Amniotic stem cell (primary cell): ENCODE measurements at places on chromosomes 5 and 9.

DNA sequence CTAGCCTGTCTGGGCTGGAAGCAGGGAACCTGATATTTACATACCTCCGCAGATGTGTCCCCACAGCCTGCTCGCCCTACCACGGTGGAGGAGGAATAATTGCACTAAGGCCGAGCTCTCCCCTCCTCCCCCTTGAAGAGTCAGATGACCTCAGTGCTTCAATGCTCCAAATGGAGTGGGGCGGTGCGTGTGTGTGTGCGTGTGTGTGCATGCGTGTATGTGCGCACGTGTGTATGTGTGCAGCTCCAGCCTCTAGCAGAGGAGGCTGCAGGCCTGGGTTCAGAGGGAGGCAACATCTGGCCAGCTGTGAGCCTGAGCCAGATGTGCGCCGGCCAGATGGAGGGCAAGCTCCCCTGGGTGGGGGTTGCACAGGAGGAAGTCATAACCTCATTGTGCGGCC is 90.5 kb downstream of the NRG2 start:
- DNase-seq: no peak

DNA sequence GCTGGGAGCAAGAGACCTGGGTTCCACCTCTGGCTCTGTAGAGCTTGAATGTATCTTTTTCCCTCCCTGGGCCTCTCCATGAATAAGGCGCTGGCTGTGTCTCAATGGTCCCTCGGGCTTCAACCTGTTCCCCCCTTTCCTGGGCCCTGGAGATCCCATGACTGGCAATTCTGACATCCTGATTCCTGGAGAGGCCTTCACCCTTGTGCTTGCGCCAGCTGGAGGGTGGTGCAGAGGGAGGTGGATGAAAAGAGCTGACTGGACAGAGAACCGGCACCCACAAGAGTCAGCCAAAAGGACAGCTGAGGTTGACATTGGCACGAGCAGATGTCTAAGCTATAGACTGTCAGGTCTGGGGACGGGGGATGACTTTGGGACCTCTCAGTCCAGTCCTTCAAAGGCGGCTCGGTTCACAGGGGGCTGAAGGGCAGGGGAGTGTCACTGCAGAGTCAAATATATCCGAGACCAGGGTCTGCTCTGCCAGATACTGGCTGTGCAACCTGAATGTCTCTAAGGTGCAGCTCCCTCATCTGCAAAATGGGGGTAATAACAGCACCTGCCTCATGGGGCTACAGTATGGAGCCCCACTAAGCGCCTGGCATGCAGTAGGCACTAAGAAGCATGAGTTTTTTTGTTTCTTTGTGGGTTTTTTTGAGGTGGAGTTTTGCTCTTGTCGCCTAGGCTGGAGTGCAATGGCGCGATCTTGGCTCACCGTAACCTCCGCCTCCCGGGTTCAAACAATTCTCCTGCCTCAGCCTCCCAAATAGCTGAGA is 13.8 kb downstream of the DNM1 start:
- no peak for DNase-seq

- no peak for DNase-seq
Observed at GRCh38 chr5:139378941-139379361, 4.1 kb downstream of the SLC23A1 start.

DNA sequence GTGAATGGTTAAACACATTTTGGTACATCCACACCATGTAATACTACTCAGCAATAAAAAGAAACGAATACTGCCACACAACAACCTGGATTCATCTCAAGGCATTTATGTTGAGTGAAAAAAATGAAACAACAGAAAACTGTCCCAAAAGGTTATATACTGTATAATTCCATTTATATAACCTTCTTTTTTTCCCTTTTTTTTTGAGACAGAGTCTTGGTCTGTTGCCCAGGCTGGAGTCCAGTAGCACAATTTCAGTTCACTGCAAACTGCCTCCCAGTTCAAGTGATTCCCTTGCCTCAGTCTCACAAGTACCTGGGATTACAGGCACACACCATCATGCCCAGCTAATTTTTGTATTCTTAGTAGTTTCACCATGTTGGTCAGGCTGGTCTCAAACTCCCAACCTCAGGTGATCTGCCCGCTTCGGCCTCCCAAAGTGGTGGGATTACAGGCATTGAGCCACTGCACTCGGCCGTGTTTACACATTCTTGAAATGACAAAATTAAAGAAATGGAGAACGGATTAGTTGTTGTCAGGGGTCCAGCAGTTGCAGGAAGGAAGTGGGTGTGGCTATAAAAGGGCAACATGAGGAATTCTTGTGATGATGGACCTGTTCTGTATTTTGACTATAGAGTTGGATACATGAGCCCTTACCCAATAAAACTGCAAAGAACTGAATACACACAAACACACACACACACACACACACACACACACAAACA is 17.4 kb downstream of the PPP6C start:
- no peak for DNase-seq

- no peak for DNase-seq
Observed at GRCh38 chr5:112732131-112732530, 5.6 kb upstream of the APC start.

DNA sequence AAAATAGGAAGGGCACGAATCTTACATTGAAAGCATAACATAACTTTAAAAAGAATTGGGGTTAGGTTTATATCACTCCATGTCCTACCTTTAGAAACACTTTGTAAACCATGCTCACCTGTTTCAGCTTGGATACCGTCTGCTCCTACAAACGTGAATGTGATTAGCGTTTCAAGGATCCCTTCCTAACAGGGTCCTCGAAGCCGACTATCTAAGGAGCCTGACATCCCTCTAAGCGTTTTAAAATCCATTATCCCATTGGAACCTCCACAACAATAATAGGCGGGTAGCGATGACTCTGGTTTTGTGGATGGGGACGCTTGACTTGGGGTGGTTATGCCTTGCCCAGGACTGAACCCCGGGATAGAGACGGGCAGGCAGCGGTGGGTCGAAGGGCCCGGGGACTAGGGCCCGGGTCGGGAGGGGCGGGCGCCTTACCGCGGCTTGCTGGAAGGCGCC is 937 bp downstream of the SVEP1 start:
- no peak for DNase-seq

GRCh38 chr9:131891598-131891997 is 151.7 kb upstream of the RAPGEF1 start:
- no peak for DNase-seq

DNA sequence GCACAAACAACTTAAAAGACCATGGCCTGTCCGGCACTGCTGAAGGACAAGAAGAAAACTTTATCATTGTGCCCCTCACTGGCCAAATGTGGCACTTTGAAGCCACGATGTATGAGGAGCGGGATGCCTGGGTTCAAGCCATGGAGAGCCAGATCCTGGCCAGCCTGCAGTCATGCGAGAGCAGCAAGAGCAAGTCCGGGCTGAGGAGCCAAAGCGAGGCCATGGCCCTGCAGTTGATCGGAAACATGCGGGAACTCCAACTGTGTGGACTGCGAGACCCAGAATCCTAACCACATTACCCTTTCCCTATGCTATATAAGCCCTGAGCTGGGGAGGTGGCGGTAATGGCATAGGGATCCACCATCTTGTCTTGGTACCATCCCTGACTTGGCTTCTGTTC is 497.9 kb downstream of the ANXA1 start:
- no peak for DNase-seq

- DNase-seq: no peak
Observed at GRCh38 chr5:131974956-131975726, 29.7 kb upstream of the MEIKIN start.

DNA sequence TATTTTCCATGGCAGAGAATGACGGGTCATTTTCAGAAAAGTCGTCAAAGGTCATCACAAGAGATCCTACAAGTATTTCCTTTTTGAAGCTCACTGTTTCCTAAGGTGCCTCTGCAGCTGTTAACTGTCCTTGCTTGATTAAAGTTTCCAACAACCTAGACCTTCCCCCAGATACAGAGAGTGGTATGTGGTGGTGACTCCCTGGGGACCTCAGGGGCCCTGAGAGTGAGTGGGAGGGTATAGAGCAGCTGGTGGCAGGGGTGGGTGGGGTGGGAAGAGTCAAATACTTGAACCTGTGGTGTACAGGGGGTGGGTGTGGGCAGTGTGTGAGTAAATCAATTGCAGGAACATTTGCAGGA is 1.6 kb upstream of the CD72 start:
- no peak for DNase-seq

DNA sequence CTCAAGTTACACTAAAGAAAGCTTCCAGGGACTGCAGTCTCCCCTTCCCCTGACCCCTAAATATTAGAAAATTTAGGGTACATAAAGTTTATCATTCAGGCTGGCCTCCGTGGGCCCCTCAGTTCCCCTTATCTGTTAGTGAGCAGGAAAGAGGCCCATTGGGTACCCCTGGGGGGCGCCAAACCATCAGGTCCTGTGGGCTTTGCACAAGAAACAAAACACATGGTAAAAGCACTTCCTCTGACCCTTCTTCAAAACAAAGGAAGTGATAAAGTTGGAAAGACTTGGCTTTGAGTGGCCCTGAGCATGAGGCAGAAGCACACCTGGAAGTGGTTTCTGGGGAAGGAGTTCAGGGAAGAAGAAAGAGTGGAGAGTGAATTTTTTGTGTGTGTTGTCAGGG is 213.0 kb downstream of the SMARCA2 start:
- no peak for DNase-seq

DNA sequence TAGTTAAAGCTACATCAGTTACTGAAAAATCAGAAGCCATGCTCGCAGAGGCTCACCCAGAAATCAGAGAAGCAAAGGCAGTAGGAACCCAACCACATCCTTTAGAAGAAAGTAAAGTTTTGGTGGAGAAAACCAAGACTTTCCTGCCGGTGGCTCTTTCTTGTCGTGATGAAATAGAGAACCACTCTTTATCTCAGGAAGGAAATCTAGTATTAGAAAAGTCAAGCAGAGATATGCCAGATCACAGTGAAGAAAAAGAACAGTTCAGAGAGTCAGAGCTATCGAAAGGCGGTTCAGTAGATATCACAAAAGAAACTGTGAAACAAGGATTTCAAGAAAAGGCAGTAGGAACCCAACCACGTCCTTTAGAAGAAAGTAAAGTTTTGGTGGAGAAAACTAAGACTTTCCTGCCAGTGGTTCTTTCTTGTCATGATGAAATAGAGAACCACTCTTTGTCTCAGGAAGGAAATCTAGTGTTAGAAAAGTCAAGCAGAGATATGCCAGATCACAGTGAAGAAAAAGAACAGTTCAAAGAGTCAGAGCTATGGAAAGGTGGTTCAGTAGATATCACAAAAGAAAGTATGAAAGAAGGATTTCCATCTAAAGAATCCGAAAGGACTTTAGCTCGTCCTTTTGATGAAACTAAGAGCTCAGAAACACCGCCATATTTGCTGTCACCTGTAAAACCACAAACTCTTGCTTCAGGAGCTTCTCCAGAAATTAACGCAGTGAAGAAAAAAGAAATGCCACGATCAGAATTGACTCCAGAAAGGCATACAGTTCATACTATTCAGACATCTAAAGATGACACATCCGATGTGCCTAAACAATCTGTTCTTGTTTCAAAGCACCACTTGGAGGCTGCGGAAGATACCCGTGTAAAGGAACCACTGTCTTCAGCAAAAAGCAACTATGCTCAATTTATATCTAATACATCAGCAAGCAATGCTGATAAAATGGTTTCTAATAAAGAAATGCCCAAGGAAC is 47.2 kb downstream of the CMYA5 start:
- no peak for DNase-seq

DNA sequence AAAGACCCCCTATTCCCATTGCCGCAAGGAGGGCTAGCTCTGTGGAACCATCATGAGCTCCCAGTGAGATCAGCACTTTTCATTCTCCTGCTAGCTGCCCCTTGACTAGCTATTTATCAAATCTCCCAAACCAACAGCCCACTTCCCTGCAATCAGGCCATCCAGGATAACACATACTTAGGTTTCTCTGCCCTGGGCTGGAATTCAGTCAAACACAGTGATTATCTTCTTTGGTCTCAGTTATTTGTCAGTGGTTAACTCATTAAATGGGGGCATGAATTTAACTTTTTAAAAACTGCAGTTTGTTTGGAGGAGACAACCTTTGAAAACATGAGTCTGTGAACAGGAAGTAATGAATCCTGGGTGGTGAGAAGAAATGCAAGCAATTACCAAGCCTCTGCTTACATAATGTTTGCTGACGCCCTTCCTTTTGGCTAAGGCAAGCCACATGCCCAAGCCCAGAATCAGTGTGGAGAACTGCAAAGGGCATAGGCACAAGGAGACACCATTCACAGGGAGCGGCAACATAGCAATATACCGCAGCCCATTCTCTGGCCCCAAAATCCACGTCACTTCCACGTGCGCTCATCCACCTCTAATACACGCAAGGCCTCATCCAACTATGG is 275.0 kb downstream of the DRD1 start:
- DNase-seq: no peak

DNA sequence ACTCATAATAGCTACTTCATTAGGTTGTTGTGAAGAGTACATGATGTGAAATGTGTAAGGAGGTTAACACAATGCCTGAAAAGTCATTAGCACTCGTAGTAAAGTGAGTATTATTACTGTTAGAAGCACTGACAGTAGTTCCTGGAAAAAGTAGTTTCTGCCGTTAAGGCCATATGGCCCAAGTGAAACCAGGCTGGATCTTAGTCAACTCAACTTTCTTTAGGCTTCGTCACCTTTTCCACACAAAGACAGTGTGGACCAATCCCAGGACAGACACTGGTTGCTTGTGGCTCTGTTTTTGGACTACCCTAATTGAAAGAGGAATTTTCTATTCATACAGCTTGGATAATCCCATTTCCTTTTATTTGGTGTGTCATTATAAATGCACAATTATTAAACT is 29.4 kb upstream of the CKMT2 start:
- no peak for DNase-seq

GRCh38 chr5:127830829-127831598 is 127.8 kb downstream of the CCDC192 start:
- no peak for DNase-seq

DNA sequence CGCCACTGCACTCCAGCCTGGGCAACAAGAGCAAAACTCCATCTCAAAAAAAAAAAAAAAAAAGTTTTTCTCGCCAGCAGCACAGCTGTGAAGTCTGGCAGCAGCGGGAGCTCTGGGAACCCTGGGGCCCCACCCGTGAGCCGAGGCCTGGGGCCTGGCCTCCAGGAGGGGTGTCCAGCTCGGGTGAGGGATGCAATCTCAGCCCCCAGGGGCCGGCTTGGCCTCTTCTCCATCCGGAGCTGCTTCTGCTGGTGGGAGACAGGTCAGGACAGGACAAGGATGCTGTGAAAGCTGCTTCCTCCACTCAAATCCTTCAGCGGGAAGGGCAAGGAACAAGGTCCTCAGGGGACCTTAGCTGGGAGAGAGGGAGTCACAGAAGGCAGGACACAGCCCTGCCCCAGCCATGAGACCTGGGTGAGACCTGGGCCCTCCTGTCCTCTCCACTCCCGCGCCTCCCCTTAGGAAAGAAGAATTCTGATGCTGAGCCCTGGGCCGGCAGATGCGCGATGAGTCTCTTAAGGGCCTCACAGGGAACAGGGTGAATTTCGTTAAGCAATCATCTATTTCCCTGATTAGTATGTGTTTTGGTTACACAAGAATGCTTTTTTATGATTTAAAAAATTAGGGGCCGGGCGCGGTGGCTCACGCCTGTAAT is 30.6 kb downstream of the PLPP7 start:
- DNase-seq: no peak

DNA sequence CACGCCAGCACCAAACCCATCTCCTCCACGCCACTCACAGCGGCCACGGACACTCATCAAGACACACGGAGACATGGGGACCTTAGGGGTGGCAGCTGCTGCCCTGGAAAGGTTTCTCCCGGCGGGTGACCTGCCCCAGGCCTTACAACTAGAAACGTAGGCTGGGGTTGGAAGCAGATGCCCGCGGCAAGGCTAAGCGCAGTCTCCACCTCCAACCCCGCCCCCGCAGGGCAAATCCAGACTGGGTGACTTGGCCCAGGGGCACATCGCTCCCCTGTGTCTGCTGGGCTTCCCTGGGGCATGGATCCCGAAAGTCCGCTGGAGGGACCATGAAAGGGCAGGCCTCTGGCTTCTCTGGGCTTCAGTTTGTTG is 12.0 kb upstream of the ASS1 start:
- no peak for DNase-seq

GRCh38 chr9:10443181-10443867 is 169.5 kb downstream of the PTPRD start:
- no peak for DNase-seq
